ENCODE measurements at places on chromosomes 3 and 15.

- DNase-seq, result no peak
Measured at GRCh38 chr15:38085114-38085513, 150.7 kb downstream of the TMCO5A start.

DNA sequence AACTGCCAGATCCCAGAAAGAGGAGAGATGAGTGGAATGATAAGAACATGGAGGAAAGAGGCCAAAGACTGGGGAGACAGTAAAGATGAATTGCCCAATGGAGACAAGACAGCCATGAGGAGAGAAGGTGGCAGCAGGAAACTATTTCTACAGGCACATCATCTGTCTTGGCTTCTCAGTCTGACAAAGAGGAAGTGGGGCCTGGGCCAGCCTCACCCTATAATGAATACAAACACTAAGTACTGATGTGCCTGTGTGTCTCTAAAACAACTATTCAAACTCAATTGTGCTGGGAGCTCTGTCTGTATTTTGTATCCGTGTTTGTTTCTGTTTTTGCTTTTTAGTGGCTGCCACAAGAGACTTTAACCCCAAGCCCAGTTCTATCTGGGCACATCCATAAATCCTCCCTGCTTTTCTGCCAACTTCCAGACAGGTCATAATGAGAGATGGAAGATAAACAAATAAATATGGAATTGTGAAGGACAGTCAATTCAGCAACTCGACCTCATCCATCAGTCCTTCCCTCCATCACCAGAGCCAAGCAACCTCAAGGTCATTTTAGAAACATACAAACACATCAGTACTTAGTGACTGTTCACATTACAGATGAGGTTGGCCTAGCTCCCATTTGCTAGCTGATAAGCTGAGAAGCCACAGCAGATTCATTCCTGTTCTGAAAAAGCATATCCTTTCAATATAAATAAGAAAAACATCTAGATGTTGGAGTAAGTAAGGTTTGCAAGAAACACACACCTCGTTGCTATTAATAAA, 116.7 kb downstream of the CADPS start:
- DNase-seq, result no peak

DNA sequence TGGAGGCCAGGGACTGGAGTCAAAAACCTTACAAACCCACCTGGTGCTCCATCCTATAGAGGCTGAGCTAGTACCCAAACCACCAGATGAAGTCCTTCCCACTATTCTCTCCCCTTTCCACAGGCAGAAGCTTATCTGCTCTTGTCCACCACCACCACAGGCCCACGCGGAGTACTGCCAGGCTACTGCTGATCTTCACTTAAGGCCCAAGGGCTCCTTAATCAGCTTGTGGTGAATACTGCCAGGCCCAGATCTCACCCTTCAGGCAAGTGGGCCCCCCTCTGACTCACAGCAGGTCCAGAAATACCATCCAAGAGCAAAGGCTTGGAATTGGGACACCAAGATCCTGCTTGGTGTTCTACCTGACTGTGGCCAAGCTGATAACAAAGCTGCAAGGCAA, 598.1 kb upstream of the CBLB start:
- no peak for DNase-seq

GRCh38 chr15:88463870-88464532, 3.2 kb downstream of the MRPL46 start:
- DNase-seq, result no peak

- peak; percentile 26 for DNase-seq
Measured at GRCh38 chr3:188037195-188037718, 116.7 kb upstream of the LPP start.

DNA sequence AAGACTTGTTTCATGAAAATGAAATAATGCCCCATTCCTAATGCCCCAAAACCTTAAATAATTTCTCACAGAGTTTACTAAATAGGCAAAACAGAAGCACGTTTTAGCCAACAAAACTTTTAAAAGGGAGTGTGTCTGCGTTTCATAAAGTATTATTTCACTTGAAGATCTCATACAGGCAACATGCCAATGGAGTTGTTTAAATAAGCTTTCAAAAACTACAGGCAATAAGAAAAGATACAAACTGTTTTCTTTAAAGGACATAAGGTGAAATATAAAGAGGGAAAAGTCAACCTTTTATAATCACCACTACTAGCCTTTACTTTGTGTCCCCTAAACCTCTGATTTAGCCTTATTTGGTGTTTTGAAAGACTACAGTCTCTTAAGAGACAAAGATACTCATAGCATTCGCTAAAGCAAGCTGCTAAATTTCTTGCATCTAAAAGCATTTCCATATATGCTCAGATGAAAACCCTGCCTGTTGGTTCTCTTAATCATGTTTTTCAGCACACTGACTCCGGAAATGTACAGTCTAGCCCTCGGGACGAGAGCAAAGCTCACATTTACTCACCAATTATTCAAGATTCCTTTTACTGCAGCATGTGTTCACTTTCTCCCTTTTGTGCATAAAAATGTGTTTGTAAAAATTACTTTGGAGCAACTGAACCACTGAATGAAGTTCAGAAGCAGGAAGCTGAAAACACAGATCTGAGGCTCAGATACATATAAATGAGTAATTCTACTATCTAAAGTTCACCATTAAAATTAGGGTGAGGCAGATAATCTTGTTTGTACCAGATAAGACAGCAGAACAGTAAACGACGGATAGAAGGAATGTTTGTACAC, 119.0 kb downstream of the GOLIM4 start:
- peak; percentile 14 for DNase-seq

DNA sequence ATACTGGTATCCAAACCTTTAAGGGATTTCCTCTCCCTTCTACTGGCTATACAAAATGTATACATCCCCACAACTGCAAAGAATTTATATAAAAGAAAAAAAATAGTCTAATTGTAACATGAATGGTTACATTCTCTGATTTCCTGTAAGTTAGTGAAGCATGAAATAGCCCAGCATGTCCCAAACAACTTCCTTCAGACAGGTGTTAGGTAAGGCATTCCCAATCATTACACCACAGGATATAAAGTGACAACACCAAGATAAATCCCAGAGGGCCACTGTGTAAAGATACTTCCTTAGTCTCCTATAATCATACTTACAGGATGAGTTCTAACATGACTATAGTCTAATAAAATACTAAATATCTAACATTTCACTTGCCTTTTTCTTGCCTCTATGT, 7.6 kb downstream of the CMTM6 start:
- DNase-seq, result no peak

GRCh38 chr15:47620960-47621681, 96.2 kb upstream of the SEMA6D start:
- DNase-seq, result no peak

GRCh38 chr3:14730703-14731382, 55.9 kb downstream of the C3orf20 start:
- DNase-seq, result no peak

DNA sequence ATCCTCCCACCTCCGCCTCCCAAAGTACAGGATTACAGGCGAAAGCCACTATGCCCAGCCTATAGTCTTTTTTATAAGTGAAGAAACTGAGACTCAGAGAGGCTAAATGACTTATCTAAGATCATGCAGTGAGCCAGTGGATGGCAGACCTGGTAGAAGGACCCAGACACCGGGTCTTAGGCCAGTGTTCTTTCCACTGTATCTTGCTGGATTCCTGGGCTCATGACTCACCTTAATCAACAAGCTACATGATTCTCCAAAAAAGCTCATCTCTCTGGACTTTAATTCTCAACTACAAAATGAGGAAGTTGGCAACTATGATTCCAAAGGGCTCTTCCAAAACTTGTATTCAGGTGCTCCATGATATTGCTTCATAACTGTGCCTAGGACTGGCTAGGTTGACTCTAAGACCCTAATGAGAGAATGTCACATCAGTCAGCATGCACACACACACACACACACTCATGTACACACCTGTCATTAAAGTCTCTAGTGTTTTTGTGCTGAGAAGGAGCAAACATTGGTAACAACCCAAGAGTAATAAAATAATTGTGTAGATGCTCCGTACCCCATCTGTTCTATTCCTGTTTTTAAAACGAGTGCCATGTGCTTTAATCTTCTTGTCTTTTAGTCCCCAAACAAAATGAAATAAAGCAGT, 89.7 kb upstream of the SLC4A7 start:
- no peak for DNase-seq

DNA sequence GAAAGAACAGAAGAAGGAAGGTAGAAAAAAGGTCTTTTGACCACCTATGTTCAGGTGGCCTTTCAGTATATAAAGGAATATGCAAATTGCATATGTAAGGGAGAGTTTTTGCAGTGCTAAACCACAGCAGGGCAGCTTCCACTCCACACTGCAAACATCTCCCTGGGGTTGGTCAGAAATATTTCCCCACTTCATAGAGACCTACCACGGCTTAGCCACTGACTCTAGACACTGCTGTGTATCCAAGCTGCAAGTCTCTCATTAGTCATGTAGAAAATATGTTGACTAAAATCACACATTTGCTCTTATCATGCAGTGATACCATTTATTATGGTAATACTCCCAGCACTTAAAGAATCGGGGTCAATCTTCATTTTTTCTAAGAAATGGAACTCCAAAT, 214.9 kb upstream of the NR2F2 start:
- no peak for DNase-seq

DNA sequence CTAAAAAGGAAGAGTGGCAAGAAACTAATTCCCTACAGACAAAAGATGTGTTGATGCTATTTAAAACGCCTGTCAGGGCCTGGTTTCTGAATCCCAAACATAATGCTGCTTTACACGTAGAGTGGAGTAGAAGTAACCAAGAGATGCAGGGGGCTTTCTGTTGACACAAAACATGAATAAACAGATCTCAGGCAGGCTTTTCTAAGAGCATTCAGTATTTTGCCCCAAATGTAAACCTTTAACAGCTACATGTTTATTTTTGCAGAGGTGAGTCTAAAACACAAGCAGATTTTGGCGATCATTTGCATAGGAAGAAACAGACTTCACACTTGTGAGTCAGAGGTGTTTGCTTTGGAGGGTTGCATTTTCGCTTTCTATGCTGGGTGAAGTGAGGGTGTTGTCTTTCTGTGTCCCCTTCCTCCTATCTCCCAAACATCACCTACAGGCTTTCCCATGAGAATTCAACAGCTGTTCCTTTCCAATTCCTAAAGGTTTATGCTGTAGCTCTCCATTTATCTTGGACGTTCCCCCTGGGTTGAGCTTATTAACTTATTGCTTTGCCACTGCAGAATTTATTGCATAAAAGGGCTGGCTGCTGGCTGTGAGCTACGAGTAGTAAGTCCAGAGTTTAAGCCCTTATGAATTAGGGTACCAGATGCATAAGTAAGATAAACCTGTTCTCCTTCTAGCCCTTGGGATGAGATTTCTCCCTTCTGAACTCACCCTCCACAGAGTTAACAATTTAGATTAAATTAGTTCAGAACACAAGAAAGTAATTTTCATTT, 156.7 kb downstream of the DIPK2A start:
- DNase-seq, result peak; percentile 46

DNA sequence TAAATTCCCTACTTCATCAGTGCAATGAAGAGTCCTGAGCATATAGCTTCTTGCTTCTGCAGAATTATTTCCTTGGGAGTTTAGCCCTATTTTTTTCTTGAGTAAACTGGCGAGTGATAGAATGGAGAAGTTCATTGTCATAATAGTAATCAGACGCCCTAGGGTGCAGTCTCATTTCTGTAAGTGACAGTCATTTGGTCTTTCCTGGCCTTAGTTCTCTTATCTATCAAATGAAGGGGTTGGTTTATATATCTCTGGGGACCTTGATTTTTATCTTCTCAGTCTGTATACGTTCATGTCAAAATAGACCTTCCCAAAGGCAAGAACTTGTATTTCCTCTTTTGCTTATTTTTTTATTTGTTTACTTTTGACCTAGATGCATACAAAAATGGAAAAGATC, 9.9 kb upstream of the ALPK3 start:
- DNase-seq, result no peak

Data from NCI-H345 (cell line).